ENCODE measurements at places on chromosomes 7 and 10.

- no peak for DNase-seq
Observed at GRCh38 chr10:10482613-10483012, 535.1 kb upstream of the CELF2 start.

DNA sequence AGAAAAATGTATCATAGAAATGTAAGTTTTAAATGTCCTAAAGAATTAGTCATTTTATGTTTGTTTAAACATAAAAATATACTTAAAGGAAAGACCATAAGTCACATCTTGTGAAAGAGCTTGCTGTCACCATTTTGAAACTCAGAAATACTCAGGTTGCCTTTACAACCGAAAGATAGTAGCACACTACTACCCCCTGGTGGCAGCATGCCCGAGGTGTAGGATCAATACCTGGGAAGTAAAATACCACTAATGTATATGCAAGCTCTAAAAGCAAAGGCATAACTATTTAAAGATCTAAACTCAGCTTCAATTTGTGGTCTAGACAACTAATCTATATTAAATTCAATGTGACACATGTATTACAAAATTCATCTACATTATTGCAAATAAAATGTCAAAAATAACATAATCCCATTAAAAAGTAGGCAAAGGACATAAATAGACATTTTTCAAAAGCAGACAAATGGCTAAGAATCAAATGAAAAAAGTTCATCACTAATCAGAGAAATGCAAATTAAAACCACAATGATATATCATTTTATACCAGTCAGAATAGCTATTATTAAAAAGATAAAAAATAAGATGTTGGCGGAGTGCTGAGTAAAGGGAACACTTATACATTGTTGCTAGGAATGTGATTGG is 47.7 kb upstream of the FGL2 start:
- DNase-seq, result peak; percentile 88

- DNase-seq, result no peak
Observed at GRCh38 chr10:1358147-1358546, 302.0 kb downstream of the WDR37 start.

GRCh38 chr7:7454000-7454399 is 81.7 kb downstream of the COL28A1 start:
- no peak for DNase-seq

GRCh38 chr10:26689399-26689798 is 8.1 kb upstream of the PDSS1 start:
- no peak for DNase-seq

DNA sequence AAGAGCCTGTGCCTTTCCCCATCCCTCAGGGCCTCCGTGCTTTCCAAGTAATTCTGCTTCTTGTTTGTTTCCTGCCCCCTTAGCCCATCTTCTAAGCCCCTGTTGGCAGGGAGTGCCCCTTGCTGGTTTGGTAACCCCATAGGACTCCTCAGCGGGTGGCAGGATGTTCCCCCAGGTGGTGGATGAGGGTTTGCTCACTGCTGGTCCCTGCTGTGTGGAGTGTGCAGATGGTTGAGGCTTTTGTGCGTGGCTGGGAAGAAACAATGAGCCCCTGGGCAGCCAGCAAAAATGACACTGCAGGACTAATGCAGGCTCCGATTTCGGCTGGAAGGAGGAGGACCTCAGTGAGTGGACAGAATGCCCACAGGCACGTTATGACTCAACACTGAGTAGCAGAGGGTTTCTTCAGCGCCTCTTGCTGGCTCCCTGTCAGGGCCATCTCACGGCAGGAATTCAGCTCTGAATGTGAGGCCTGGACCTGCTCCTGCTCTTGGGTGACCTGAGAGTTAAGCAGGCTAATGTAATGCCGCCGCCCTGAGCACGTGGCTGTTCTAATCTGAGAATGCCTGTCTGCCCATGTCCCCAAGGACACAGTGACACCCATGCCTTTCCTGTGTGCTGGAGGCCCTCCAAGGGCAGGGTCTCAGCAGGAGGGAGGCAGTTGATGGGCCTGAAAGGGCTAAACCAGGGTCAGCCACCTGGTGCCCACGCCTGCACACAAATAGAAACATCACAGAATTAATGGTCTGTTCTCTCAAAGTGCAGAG is 16.6 kb downstream of the BAG3 start:
- DNase-seq, result peak; percentile 45

DNA sequence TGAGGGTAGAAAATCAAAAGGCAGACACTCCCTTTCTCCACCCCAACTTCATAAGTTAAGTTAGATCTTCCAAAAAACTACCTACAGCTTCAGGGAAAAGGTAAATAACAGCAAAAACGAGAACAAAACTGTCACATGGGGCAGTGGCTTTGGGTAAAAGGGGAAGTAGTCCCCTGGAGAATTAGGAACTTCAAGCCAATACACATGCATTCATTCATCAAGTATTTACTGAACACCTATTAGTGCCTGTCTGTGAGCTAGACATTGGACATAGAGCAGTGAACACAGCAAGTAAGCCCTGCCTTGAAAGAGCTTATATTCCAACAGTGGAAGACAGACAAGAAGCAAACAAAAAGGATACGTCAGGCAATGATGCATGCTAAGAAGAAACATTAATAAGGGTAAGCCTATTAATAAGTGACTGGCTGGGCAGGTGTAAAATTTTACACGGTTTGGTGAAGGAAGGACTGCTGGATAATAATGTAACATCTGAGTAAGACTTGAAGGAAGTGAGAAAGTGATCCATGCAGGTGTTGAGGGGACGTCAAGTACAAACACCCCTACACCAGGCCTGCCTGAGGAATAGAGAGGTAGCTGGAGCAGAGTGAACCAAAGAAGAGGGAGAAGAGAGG is 69.6 kb upstream of the RAPGEF5 start:
- DNase-seq, result no peak

GRCh38 chr7:143013473-143013872 is 13.5 kb downstream of the OR9A2 start:
- no peak for DNase-seq

DNA sequence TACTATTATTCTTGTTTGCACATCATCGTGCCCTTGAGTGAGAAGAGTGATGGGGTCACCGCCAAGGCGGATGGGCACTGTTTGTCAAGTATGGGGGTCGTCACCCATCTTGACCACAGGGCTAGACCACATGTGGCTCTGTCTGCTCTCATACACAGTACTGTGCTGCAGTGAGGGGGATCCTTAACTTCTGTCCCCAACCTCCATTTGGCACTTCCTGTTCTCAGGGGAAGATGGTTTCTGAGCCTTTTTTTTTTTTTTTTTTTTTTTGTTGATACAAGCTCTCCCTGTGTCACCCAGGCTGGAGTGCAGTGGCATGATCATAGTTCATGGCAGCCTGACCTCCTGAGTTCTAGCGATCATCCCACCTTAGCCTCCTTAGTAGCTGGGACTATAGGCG is 13.6 kb downstream of the WBP1L start:
- DNase-seq, result no peak

- no peak for DNase-seq
Observed at GRCh38 chr7:103395071-103395470, 47.6 kb downstream of the PSMC2 start.

- DNase-seq, result no peak
Observed at GRCh38 chr7:91634485-91635177, 245.9 kb downstream of the MTERF1 start.

DNA sequence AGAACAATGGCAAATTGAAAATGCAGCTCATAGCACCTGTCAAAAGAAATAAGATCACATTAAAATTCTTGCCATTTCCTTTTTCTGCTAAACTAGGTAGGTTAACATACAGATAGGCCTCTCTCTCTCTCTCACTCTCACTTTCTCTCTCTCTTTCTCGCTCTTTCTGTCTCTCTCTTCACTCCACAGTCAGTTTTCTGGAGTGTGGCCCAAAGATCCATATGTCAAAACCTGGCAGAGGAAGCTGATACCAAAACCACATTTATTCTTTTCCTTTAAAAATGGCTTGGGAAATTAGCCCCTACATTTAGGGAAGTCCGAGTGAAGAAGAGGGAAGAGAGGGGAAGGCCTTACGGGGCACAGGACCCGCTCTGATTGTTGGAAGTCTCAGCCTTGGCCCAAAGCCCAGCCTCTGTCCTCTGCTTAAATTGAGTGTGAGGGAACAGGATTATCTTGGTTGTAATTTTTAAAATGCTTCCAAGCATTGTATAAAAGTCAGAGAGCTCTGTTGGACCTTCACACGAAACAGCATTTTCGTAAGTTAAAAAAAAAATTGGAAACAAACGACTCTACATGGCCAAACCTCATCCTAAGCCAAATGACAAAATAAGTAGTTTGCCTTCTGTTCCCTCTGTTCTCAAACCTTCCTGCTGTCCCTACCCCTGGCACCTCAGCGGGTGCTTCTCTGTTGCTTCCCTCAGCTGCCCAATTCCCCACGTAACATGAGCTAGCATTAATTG is 83.2 kb downstream of the FRMD4A start:
- no peak for DNase-seq

DNA sequence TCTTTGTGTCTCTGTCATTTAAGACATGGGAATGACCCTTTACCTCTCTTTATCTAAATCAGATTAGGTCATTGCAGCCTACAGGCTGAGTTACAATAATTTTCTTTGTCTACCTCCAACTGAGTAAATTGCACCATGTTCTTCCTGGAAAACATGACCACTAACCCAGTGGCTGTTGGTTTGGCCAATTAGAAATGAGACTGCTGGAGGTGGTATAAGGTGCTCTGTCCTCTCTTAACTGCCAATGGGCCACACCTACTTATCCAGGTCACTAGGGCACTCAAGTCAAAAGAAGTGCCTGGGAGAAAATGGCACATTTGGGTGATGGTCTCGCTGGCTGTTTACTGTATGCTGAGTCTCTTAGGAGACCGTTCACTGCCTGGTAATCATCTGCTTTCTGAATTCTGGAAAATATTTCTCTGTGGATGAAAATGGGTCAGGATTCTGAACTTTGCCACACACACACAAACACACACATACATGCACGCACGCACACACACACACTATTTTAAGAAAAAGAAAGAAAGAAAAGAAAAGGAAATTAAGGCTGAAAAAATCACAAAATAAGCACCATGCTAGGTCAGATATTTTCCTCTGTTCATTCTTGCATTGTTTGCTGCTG is 16.4 kb downstream of the STAMBPL1 start:
- no peak for DNase-seq

- DNase-seq, result no peak
Observed at GRCh38 chr10:68330852-68331454, 911 bp upstream of the HNRNPH3 start.

- DNase-seq, result no peak
Observed at GRCh38 chr7:98602755-98603398, 14.2 kb upstream of the NPTX2 start.

- peak; percentile 57 for DNase-seq
Observed at GRCh38 chr10:22334414-22335172, 10.7 kb upstream of the SPAG6 start.

DNA sequence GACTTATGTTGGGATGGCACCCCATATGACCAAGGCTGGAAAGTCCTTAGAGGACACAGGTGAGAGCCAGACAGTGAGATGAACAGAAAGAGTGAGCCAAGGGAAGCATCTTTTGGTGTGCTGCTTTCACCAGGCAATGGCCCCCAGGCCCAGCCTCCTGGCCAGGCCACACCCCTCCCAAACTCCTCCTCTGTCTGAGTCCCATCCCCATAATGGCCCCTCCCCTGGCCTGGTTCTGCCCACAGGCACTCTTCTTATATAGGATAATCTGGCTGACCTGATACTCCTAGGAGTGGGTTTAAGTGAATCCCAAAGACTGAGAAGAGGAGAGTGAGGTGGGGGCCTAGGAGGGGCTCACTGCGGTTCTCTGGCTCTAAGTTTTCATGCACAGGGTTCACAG is 252.5 kb downstream of the RPS24 start:
- no peak for DNase-seq

- no peak for DNase-seq
Observed at GRCh38 chr7:50712252-50713122, 70.2 kb downstream of the GRB10 start.

DNA sequence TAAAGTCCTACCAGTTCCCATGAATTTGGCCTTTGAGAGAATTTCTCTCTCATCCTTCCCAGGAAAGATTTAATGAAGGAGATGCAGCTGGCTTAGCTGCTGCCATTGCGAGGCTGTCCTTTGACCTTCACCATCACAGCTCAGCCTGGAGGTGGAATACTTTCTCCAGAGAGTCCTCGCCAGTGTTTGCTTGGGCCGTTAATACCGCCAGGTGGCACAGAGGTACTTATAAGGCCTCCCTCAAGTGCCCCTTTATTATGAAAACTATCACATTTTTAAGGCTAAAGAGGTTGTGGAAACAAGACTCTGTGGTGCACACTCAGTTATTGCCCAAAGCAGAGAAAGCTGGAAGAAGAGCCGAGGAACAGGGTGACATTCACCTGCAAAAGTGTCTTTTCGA is 330.6 kb downstream of the CCSER2 start:
- DNase-seq, result no peak

DNA sequence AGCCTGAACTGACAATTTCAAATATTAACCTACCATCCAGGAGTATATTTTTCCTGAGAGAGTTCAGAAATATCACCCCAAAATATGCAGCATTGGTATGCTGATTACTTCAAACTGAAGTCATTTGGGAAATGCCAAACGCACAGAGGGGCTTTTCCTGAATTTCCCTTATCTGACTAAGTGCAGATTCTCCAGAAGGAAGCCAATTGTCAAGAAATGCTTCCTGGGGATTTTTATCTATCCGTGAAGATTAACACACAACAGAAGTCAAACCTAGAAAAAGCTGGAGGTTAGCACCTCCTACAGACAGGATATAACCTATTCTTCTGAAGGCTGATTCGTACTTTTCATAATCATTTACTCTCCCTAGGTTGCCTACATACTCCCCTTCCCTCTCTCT is 91.0 kb downstream of the AKR1D1 start:
- peak; percentile 13 for DNase-seq

- DNase-seq, result no peak
Observed at GRCh38 chr7:139942636-139943035, 113.6 kb downstream of the TBXAS1 start.

- no peak for DNase-seq
Observed at GRCh38 chr10:106540645-106541044, 623.9 kb downstream of the SORCS1 start.

GRCh38 chr10:93542358-93542791 is 24.1 kb upstream of the FFAR4 start:
- DNase-seq, result no peak

DNA sequence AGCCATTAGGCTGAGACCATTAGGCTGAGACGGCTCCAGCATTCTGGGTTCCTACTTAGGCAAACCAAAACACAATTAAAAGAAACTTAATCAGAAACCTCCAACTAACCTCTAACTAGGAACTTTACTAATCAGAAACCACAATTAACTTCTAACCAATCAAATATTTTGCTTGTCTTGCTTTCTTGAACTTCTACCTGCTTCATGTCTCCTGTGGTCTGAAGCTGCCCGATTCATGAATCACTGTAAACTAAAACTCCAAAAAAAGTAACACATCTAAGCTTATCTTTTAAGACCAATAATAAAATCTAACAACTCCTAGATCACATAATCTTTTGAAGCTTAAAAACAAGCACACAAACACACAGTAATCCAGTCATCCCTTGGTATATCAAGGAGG is 76.1 kb downstream of the PDSS1 start:
- no peak for DNase-seq

- DNase-seq, result no peak
Observed at GRCh38 chr7:132919771-132920170, 162.1 kb downstream of the CHCHD3 start.
